ENCODE measurements at places on chromosomes 16 and 17.

DNA sequence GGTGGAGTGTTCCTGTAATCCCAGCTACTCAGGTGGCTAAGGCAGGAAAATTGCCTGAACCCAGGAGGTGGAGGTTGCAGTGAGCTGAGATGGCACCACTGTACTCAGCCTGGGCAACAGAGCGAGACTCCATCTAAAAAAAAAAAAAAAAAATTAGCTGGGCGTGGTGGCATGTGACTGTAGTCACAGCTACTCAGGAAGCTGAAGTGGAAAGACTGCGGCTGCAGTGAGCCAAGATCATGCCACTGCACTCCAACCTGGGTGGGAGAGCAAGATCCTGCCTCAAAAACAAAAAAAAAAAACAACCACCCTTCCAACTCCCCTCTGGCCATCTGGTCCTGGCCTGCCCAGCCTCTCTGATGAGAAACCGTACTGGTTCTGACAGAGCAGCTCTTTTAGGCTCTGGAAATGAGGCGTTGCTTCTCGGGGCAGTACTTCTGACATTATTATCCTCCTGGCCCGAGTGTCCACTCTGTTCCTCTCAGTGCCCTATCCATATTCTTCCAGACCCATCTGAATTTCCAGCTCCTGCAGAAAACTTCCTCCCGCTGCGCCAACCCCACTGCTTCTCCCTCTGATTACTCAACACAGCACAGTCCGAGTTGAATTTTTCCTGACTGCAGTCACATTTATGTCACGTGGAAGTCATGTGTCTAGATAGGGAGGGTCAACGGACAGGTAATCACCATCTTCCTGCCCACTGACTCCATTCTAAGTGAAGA is 13.3 kb downstream of the GGA2 start:
- DNase-seq: no peak

DNA sequence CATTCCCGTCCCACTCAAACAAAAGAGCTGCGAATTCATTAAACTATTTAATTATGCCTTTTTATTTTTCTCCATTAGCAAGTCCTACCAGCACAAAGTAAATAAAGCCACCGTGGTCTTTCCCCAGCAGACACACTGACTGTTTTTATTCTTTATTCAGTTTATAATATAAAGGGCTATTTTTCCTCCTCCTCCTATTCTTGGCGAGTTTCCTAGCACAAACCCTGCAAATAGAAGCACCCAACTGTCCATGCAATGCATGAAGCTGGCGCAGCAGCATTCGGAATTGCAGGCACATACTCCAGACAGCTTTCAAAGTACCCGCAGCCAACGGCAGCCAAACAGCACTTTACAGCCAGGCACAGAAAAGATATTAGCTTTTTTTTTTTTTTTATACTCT is 583.4 kb upstream of the PSMD7 start:
- DNase-seq: no peak

DNA sequence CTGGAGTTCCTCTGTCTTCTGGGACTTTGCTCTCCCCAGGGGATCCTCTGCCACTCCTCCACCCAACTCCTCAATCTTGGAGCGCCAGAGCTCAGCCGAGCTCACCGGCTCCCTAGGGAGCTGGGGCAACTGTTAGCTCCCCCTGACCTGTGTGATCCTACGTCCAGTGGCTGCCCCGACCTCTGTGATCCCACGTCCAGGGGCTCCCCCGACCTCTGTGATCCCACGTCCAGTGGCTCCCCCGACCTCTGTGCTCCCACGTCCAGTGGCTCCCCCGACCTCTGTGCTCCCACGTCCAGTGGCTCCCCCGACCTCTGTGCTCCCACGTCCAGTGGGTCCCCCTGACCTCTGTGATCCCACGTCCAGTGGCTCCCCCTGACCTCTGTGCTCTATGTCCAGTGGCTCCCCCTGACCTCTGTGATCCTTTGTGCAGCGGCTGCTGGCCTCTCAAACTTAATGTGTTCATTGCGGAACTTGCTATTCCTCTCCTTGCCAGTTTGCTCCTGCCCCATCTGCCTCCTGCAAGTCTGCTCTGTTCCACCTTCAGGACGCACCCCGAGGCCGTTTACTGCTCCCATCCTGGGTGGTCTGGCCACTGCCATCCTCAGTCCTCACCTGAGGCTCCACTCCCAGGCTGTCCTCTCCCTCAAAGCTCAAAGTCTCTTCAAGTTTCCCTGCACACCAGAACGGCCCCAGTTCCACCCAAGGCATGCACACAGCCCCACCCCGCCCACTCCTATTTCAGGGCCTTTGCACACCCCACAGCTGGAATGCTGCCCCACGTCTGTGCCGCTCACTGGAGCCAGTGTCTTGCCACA is 2.8 kb downstream of the VPS9D1 start:
- no peak for DNase-seq

DNA sequence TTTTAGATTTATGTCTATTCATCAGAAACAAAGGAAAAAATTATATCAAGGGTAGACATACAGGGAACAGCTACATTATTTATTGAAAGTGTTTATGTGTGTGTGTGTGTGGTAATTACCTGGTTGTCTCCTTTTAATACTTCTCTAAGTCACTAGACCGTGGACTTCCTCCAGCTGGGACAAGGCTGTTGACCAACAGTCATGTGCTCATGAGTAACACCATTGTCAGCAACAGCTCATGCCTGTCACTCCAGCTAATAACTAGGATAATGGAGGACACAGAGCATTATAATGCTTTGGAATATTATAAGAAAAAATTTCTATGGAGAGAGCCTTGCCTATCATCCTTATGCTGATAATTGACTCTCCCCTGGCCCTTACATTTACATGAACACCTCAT is 125.3 kb upstream of the SALL1 start:
- no peak for DNase-seq

DNA sequence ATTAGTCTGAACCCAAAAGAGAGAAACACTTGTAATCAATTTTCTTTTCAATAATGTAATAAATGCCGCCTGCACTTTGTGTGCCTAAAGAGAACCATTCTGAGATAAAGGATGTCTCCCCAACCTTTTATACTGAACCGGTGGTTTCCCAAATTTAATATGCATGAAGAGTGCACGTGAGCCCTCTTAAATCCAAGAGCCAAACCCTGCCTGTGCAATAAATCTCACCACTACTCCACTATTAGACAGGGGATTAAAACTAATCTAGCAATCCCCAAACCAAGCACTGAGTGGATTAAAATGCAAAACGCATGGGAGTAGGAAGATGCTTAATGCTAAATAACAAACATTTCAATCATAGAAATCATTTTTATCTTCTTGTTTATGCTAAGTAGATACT is 351.0 kb upstream of the PSMD7 start:
- DNase-seq: no peak

DNA sequence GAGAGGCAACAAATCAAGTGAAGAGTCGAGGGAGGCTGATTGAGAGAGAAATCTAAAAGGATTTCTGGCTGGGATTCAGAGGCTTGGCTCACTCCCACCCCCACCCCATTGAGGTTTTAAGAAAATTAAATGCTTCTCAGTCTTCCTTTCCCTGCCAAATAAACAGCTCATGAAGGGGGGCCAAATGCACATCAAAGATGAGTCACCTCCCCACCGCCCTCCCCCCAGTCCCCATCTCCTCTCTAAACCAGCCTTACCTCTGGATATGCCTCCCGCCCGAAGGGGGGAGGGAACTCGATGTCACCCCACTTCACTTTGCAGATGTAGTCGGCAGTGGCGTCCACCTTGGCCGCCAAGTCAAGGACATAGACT is 11.6 kb downstream of the ACLY start:
- DNase-seq: no peak

GRCh38 chr17:13367154-13367553 is 234.6 kb downstream of the HS3ST3A1 start:
- DNase-seq: no peak

GRCh38 chr17:56913353-56913866 is 439 bp downstream of the TRIM25 start:
- no peak for DNase-seq

DNA sequence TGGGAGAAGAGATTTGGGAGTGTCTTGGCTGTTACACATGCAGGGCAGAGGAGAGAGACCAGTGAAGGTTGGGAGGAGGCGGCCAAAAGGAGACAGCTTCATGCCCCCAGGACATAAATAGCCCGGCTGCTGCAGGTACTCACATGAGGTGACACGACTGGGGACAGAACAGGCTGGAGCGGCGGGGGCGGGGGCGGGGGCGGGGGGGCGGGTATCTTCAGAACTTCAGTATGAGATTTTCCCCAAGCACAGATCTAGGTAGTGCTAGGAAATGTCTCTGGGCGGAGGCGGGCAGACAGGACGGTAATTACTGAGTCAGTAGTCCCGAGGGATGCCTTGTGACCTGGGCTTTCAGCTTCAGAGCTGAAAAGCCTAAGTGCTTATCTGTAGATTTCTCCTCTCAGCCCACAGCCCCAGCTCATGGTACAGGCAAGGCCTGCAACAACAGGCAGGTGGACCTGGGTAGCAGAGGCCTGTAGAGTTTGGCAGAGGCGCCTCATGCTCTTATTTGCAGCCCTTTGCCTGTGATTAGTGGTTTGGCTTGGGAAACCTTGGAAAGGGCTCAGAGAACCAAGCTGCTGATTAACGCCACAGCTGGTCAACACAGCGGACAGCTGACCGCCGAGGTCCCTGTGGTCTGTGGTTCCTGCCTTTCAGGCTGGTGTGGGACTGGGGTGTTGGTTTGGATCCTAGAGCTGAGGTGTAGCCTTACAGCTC is 24.5 kb downstream of the UNK start:
- DNase-seq: peak; percentile 30

DNA sequence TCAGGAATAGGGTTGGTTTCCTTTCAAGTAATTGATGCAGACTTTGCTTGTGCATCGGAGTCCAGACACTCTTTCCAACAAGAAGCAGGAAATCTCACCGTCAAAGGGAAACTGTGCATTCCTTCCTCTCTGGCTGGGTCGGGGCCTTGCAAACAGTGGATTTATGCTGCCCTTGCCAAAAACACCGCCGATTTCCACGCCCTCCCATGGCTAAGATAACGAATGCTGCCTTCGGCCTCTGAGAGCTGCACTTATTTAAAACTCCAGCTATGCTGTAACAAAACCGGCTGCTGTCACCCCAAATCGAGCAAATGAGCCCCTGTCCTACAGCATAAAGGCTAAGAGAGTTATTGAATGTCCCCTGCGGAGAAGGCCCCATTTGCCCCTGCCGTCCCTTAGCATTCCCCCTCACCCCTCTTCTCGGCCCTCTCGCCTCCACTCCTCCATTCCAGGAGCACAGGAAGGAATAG is 275.5 kb upstream of the IRX5 start:
- no peak for DNase-seq

DNA sequence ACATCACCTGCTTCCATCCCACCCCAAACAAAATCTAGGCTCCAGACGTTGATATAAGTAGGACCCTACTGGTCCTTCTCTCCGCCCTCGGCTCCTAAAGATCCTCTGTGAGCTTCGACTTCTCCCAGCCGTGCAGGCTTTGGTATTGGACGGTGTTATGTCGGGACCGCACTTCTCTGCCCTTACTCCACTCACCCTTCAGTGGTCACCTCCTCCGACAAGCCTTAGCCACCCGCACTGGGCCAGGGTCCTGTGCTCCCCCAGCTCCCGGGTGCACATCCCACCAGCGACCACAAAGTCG is 1.6 kb downstream of the PSMB10 start:
- no peak for DNase-seq

DNA sequence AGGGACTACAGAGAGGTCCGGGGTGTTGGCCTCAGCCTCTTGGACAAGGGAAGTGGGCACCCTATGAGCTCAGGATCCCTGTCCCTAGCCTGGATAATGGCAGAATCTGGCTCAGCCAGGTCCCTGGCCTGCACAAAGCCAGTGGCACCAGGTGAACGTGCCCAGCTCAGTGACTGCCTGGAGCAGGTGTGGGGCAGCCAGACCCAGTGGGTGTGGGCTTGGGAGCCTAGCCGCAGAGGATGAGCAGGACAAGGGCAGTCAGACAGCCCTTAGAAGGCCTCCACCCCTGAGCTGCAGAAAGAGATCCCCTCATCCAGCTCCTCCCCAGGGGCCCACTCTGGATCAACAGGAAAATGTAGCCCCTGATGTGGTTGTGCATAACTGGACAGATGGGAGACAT is 585.3 kb downstream of the KCNJ18 start:
- DNase-seq: no peak

DNA sequence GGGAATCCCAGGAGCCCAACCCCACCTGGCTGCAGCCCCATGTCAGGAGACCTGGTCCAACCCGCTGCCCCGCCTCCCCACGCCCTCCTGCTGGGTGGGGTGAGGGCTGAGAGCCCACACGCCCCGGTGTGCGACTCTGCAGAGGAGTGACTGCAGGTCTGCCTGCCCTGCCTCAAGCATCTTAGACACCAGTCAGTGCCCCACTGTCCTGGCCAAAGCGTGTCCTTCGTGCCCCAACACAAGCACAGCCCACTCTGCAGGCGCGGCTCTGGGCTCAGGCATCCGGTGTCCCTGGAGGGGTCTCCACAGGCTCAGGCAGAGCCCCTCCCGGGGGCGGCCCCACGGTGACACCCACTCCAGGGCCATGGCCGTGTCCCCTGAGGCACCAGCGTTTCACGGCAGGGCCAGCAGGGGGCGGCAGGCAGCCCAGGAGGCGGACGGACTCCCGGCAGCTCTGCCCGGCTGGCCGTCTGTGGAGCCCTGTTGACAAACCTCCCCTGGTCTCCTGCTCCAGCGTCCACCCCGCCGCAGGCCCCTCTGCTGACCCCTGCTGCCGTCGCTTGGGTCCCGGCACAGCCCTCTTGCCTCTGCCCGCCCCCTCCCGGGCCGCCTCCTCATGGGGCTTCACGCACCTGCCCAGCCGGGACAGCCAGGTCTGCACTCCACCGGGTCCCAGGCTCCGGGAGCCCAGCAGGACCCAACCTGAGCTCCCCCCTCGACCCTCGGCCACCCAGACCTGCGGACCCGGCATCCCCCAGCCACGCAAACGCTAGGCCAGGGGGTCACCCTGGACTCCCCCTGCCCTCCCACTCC is 8.6 kb upstream of the UBE2I start:
- DNase-seq: peak; percentile 91

GRCh38 chr17:64515419-64515818 is 8.6 kb downstream of the CEP95 start:
- DNase-seq: no peak

- DNase-seq: no peak
Measured at GRCh38 chr17:80665792-80666191, 121.2 kb downstream of the RPTOR start.

DNA sequence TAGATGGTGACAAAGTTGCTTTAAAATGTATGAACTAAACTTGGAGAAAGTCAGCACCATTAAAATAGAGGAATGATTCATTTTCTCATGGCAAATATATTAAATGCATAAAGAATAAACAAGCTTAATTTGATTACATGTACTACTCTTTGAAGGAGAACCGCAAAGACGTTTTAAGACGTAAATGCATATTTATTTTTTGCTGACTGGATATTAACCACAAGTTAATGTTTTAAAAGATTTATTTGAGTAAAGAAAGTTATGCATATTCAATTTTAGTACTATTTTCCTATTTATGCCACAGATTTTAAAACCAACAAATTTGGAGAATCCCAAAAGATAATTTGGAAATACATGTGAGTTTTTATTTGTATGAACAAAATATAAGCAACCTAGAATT is 1121.9 kb downstream of the CDH8 start:
- no peak for DNase-seq

- no peak for DNase-seq
Measured at GRCh38 chr17:8082292-8082691, 5.2 kb downstream of the ALOX12B start.

- no peak for DNase-seq
Measured at GRCh38 chr16:66250686-66251431, 115.6 kb upstream of the CDH5 start.

GRCh38 chr16:22189473-22190080 is 16.5 kb upstream of the EEF2K start:
- no peak for DNase-seq
